ENCODE measurements at places on chromosomes 2 and 18.
A peak's percentile ranks its signal among the peaks of the same experiment; 100 is the strongest.

- no peak for DNase-seq
Observed at GRCh38 chr18:8912348-8913326, 189.9 kb upstream of the NDUFV2 start.

DNA sequence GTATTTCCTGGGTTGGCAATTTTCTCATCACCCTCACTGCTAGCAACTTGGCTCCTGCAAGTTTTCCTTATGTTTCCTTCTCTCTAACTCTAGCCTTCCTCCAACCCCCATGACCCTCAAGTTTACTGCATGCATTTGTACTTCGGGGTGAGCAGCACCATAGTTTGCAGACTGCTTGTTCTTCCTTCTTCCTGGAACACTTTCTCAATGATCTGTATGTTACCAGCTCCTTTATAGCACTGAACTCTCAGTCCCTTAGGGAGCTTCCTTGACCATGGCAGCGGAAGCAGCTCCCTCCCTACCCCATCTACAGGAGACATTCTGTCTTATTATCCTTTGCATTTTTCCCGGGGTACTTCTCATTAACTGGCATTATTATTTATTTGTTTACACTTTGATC is 1089.5 kb upstream of the GYPC start:
- DNase-seq: no peak

DNA sequence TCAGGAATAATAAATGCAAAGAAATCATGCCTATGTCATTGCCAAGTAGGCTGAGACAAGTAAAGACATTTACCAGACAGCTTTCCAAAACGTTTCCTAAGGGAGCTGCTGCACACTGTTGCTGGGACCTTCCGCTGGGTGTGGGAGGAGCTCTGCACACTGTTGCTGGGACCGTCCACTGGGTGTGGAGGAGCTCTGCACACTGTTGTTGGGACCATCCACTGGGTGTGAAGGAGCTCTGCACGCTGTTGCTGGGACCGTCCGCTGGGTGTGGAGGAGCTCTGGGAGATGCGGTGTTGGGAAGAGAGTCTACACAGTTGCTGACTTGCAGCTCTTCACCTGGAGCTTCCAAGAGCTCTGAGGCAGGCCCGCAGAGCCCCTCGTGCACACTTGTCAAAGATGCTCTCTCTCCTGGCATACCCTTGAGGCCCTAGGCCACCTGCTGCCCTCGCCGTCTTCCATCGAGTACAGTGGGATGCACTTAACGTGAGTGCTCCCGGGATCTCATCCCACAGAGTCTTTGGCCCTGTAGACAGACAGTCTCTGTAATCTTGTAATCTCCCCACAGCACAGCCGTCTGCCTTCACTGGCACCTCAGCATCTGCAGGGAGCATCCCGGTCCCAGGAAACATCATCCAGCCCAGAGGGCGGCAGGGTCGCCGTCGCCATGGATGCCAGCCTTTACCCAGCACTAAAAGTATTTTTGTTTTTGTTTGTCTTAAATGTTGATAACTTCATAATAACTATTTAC is 51.4 kb downstream of the TRAPPC12 start:
- DNase-seq: no peak

DNA sequence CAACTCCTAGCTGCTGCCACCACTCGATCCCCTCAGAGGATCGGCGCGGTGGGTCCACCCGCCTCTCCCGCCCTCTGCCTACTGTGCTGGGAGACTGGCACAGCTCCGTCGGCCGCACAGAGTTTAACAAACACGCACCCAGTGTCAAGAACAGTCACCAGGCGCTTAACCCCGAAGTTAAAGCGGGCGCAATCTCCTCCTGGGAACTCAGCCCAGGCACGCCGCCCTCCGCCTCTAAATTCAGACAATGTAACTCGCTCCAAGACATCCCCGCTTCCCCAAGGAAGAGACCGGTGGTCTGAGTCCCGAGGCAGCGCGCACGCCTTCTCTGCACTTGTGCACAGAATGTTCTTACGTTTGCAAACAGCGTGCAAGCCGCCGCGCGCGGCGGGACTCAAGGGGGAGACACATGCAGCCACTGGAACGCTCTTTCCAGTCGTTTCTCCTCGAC is 533 bp downstream of the CXCR4 start:
- DNase-seq: peak; percentile 81

DNA sequence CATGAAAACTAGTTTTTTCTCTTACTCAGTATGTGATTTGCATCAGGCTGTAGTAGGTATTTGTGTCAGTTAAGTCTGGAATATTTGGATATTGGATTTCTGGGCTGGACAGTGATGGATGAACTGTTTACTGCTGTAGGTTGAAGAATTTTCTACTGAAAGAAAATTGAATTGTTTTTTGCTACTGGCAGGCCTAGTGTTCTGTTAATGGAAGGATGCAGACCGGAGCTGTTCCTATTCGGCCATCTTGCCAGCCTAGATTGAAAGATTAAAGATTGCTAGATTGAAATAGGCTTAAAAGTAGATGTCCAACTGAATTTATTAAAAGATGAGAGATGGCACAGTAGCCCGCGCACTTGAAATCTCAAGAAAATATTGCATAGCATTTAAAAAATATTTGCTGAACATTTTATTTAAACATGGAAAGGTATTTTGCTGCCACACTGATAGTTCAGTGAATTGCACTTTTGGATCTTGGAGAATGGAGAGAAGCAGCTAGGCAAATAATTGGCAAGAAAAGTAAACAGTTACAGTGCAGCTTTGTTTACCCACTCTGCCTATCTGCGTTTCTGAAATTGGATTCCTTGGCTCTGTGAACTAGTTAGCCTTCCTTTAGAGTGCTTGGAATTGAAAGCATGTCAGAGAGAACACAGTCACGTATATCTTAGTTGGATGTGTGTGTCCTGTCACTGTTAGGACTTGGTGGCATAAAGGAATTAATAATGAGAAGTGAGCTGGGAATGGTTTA is 54.1 kb downstream of the EPB41L5 start:
- no peak for DNase-seq

All from Kasumi-1 (cell line).